Activated CD8-positive, alpha-beta memory T cell treated with anti-CD3 and anti-CD28 coated beads, Interleukin-2, amount 10 ng/mL, durations not matched to agents 7 days and 5 days (primary cell): ENCODE measurements at places on chromosomes 1 and 21. TPM values are rescaled to one million over a fixed set of nuclear protein-coding genes. Genes with fewer than 3 reads are reported as not detected.

- H3K27me3 ChIP-seq: peaks cover 3% of the 10 kb centered on the region
- peak; percentile 88 for DNase-seq
- H3K36me3 ChIP-seq: peaks cover 12% of the 10 kb centered on the region
- H3K4me3 ChIP-seq: no peak overlapping the region
- H3K27ac ChIP-seq: peak overlapping the region; percentile 67
Observed at GRCh38 chr1:109776911-109777310, 13.2 kb upstream of the EPS8L3 start.

- DNase-seq: no peak
- H3K36me3 ChIP-seq: peaks cover 40% of the 10 kb centered on the region
- no peaks in the 10 kb centered on the region for H3K27me3 ChIP-seq
- H3K27ac ChIP-seq: no peak overlapping the region
Observed at GRCh38 chr21:43909741-43910400, 44.8 kb downstream of the AGPAT3 start.

- peaks cover 3% of the 10 kb centered on the region for H3K27me3 ChIP-seq
- H3K27ac ChIP-seq: peak within 1 kb of the TSS; percentile 82
Observed at GRCh38 chr1:19799230-19800075, at the start of gene TMCO4. TSS of gene TMCO4 (minus strand) at chr1:19799916. CDS start at chr1:19780758, 19,158 bp downstream.

PRPF38A gene
- total RNA-seq: 97.4 TPM
